ENCODE measurements at places on chromosomes 13 and 19.
A peak's percentile ranks its signal among the peaks of the same experiment; 100 is the strongest.

DNA sequence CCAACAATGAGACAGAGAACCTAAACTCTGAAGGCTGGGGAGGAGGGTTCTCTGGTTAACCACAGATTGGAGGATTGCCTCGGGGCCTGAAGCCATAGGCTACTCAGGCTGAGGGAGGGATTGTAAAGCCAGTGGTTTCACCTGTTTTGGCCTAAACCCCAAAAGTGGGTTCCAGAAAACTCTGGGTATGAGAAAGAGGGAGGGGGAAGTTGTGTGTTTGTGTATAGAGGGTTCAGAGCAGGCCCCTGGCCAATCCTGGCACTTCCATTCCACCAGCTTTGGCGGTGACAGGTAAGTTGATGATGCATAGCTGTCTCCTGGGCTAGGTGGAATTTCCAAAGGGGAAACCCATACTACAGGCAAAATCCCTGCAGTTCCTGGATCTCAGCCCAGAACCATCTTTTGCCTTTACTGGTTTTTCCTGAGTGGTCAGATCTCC lies 13.5 kb upstream of the CCDC97 start:
- DNase-seq: no peak

GRCh38 chr19:13794398-13794756 lies 866 bp upstream of the ZSWIM4 start:
- no peak for DNase-seq

DNA sequence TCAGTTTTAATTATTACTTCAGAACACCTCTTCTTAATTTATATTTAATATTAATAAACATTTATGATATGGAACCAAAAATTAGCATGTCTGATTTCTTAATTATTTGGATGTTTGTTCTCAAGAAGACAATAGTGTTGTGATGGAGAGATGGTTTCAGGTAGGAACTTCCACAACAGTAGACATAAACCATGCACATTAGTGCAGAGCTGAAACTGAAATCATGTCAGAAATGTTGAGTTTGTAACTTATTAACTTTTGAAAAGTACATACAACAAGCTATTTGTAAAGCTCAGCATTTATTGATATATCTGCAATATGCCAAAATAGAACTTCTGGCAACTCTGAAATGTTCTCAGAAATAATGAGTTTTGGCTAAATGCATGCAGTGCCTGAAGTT lies 11.8 kb upstream of the EDNRB start:
- no peak for DNase-seq

GRCh38 chr13:106376401-106377112 lies 158.9 kb downstream of the EFNB2 start:
- peak; percentile 67 for DNase-seq
